ENCODE measurements at places on chromosomes 7 and 10.

- DNase-seq, result no peak
Observed at GRCh38 chr7:124724507-124725192, 40.9 kb downstream of the GPR37 start.

DNA sequence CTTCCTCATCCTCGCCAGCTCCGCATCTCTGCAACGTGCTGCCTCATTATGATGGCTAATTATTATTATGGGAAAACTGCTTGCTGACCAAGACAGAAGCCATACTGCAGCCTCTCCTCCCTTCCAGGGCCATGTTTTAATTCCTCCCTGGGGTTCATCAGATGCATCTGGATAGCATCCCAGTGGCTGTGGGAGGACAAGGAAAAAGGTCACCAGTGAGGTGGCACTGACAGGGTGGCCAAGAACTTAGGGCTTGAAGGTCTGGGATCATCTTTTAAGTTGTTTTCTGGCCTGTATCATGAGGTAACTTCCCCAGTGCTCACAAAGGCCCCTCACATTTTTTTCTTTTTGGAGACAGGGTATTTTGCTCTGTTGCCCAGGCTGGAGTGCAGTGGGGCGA lies 39.6 kb downstream of the KCNH2 start:
- no peak for DNase-seq

GRCh38 chr10:70740406-70741288 lies 44.5 kb downstream of the TBATA start:
- peak; percentile 66 for DNase-seq

DNA sequence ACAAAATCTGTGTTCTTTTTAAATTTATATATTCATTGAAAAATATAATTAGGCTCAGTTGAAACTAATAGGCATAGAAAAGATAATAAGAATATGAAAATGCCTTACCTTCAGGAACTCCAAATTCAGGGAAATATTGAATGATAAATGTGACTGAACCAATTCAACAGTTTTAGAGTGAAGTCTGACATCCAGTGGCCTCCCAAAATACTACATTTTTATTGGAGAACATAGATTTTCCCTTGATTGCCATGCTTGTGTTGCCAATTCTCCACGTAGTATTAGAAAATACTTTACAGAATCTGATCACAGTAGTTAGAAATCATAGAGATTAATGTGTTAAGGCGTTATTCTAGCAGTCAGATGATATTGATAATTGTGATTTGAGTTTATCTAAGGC lies 1246.7 kb downstream of the GATA3 start:
- DNase-seq, result no peak

- no peak for DNase-seq
Observed at GRCh38 chr10:129811208-129811607, 152.9 kb downstream of the EBF3 start.

DNA sequence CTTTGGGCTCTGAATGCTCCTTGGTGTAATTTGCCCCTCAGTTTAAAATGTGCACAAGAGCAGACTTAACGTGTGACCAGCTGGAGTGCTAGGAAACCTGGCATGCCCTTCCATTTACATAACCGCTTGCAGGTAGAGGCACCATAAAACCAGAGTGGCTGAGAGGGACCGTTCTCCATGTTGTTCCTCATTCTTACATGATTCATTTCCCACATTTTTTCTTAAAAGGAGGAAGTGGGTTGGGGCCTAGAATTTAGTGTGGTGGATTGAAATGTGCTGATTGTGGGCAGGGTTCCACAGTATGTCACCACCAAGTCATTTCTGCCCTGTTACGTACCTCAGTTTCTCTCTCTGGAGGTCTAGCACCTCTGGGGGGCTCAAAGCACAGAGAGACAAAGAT lies 375.8 kb upstream of the VSTM2A start:
- no peak for DNase-seq

DNA sequence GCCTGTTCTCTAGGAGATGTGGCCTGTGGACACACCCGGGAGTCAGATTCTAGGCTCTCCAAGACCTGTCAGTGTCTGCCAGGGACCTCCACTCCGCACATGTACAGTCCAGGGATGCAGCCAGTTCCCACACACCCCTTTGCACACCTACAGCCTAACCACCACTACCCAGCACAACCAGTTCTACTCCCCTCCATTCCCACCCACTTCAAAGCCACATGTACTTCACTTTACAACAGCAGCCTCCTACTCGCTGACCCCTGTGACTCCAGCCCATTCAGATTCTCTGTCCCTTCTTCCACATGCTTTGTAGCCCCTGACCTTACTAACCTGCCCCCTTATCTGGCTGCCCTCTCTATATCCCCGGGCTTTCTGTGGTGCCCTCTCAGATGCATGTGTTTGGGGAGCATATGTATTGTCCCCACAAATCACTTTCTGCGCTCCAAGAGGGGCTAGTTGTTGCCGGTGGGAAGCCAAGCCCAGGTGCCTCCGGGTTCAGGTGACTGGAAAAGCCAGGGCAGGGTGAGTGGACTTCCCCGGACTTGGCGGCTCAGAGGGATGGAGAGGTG lies 7.2 kb downstream of the LBX1 start:
- DNase-seq, result no peak
